ENCODE measurements at places on chromosomes 11 and 22. TPM values are rescaled to one million over a fixed set of nuclear protein-coding genes. Genes with fewer than 3 reads are reported as not detected.

- no peak for DNase-seq
Observed at GRCh38 chr11:74185695-74186094, 14.6 kb downstream of the PPME1 start.

The P2RY6 gene
- not detected for total RNA-seq

GRCh38 chr11:117457835-117458234, 130.2 kb downstream of the CEP164 start:
- no peak for DNase-seq

DNA sequence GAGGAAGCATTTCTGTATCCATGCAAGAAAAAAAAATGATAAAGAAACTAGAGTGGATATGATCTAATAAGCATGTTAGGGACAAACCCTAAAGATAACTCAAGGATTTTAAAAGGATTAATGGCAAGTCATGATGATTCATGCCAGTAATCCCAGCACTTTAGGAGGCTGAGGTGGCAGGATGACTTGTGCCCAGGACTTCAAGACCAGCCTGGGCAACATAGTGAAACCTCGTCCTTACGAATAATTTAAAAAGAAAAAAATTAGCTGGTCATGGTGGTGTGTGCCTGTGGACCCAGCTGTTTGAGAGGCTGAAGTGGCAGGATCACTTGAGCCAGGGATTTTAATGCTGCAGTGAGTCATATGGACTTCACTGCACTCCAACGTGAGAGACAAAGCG, 145.5 kb upstream of the BLID start:
- no peak for DNase-seq

- no peak for DNase-seq
Observed at GRCh38 chr11:116727990-116728389, 44.8 kb downstream of the BUD13 start.

The TEX54 gene
- total RNA-seq, result not detected

GRCh38 chr22:48647606-48648515, 1179.8 kb downstream of the BRD1 start:
- DNase-seq, result no peak

DNA sequence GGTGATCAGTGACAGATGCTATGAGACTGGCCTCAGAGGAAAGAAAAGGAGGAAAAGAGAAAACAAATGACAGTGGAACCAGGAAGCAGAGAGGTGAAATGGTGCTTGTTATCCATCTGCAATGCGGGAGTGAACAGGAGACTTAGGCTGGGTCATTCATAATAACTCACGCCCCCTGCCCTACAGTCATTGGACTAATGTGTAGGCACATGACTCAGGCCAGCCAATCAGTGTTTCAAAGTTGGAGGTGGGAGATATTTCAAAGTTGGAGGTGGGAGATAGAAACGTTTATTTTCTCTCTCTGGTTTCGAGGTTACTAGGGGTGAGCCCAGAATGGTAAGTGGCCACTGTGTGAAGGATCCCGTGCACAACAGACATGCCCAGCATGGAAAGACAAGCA, 30.3 kb downstream of the SLC22A6 start:
- DNase-seq, result no peak

DNA sequence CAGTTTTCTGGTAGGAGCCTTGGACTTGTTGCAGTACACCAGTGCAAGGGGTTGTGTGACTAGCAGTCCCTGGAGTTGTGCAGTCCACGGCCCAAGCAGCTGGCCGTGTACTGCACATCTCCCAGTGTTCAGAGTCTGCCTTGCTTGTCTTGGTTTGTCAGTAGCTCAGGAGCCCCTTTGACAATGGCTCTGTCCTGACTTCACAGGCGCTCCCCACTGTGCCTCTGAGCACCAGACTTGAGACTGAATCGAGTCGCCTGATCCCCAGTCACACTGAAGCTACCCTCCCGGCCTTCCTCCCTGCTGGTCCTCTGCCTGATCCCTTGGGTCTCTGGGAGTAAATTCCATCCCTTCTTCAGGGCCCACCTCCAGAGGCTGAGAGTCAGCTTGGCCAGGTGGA, 19.4 kb downstream of the SYNGR1 start:
- DNase-seq, result no peak

DNA sequence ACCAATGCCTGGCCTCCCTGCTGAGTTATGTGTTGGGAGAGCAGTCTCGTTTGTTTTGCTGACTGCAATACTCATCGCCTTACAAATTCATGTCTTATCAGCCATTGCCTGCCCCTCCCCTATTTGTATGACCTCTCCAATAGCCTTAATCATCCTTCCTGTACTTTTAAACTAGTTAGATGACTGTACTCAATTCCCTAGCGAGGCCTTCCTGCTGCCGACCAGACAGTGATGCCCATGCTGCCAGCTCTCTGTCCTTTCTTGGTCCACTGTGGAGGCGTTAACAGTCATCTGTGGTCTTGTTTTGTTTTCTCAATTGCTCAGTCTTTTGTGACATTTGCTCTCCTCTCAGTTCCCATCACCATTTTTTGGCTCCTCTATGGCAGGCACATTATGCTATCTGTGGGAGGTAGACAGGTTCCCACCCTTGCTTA, 20.3 kb upstream of the YPEL1 start:
- DNase-seq, result no peak

The KRTAP5-10 gene
- total RNA-seq, result not detected

DNA sequence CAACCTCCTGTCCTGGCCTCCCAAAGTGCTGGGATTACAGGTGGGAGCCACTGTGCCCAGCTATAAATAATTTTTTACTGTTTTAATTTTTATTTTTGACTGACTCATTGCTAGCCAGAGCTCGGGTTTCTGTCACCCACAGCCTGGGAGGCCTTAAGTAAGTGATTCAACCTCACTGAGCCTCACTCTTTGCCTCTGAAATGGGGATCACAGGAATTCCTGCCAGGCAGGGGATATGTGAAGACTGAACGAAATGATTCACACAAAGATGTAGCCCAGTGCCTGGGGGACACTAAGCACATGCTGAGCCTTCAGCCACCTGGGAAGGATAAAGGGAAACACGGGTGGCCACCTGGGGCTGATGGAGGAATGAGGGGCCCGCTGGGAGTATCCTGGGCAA, 3.8 kb upstream of the LRRC74B start:
- no peak for DNase-seq

- DNase-seq, result no peak
Observed at GRCh38 chr22:37654563-37655251, 3.8 kb upstream of the PDXP start.

DNA sequence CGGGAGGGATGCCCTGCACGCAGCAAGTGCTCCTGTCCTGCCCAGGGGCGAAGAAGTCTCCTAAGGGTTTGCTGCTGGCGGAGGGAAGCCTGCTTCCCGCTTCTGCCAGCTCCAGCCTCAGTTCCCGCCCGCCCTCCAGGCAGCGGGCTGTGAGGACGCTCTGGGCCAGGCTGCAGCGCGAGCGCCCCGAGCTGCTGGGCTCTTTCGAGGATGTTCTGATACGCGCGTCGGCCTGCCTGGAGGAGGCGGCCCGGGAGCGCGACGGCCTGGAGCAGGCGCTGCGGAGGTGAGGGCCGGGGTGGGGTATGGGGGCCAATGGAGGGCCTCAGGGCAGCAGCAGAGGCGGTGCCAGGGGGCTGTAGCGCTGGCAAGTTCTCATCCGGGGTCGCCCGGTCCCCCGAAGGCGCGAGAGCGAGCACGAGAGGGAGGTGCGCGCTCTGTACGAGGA, 2.2 kb downstream of the CRACR2B start:
- no peak for DNase-seq

DNA sequence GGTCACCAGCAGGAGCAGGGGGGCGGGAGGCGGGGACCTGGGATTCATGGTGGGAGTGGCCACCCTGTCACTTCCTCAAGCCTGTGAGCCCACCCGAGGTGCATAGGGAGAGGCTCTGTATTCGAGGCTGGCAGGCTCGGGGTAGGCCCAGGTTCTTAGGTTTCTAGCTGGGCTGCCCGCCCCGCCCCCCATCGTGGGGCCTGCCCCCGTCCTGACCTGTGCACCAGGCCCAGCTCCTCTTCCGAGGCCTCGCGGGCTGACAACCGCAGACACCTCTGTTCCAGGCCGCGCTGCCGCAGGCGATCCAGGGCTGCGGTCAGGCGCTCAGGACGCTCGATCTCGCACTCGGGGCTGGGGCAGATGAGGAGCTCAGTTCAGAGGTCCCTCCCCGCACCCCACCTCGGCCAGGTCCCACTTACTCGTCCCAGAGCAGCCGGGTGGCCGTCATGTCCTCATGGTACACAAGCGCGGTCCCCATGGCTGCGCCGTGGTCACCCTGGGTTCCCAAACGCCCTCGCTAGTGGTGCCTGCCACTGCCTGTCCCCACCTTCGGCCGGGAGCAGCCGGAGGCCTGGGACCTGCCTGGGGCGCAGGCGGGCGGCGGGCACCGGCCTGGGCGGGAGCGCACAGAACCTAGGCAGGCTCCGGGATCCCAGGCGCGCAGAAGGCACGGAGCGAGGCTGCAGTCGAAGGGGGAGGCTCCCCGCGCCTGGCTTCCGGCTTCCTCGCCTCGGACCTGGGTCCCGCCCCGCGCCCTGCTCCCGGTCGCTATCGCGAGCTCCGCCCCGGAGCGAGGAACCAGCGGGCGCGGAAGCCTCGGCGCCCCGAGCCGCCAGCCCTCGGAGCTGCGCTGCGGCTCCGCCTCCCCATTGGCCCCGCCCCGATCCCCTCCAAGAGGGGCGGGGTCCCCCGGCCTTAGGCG, at the start of gene HDAC10:
TSS of gene HDAC10 (minus strand) at position 711 of the 922 bp plus-strand sequence. CDS start at position 478, 233 bp downstream.
- DNase-seq, result peak; percentile 54

- no peak for DNase-seq
Observed at GRCh38 chr11:1782031-1782590, 18.4 kb upstream of the CTSD start.

The MAJIN gene
- 0.63 TPM for total RNA-seq

The ABTB2 gene
- 1.3 TPM for total RNA-seq

The APOA4 gene
- total RNA-seq, result not detected

GRCh38 chr11:113334183-113334582, 19.8 kb downstream of the TTC12 start:
- no peak for DNase-seq

GRCh38 chr22:27715106-27715505, 86.5 kb downstream of the MN1 start:
- DNase-seq, result no peak

The MYO18B gene
- not detected for total RNA-seq

The OR5B21 gene
- not detected for total RNA-seq

- no peak for DNase-seq
Observed at GRCh38 chr11:109443052-109443451, 21.1 kb downstream of the C11orf87 start.

DNA sequence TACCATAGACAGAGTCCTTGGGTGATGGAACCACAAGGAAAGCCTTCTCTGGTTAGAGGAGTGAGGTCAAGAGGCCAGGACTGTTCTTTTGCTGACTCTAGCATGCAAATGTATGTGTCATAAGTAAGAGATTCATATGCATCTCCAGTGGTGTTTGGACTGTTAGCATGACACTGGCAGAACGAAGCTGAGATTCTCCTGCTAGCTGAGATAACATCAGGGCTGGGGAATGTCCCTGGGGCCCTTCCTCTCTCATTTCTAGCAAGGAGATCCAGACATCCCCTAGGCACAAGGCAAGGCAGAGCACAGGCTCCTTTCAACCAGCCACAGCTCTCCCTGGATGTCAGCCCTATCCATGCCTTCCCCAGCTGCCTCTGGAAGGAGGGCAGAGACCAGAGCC, 711.3 kb downstream of the OPCML start:
- no peak for DNase-seq
